Prostate gland (tissue), 2 donors: ENCODE measurements at places on chromosomes 11 and 22. TPM values are rescaled to one million over a fixed set of nuclear protein-coding genes. Genes with fewer than 3 reads are reported as not detected.
A peak's percentile ranks its signal among the peaks of the same experiment; 100 is the strongest.

The MPPED2 gene
- total RNA-seq: 28.4 TPM

The P2RY2 gene
- 3.5 TPM for total RNA-seq

The SCO2 gene
- total RNA-seq: 1.5 TPM

The SCARF2 gene
- total RNA-seq: 12.8 TPM

The LIF gene
- 0.40 TPM for total RNA-seq

The CYTH4 gene
- total RNA-seq: 4.7 TPM

The KRTAP5-11 gene
- not detected for total RNA-seq

The NLRP10 gene
- total RNA-seq: not detected

The SLC22A25 gene
- total RNA-seq: not detected

The RHOD gene
- total RNA-seq: 69.5 TPM

The CLMP gene
- 5.0 TPM for total RNA-seq

The SNX32 gene
- 0.91 TPM for total RNA-seq

The EWSR1 gene
- total RNA-seq: 181 TPM

The MS4A12 gene
- not detected for total RNA-seq

GRCh38 chr11:16326679-16327297, 29.6 kb downstream of the SOX6 start:
- no peak for DNase-seq

GRCh38 chr11:47337229-47337924, 15.1 kb downstream of the MYBPC3 start:
- no peak for DNase-seq

DNA sequence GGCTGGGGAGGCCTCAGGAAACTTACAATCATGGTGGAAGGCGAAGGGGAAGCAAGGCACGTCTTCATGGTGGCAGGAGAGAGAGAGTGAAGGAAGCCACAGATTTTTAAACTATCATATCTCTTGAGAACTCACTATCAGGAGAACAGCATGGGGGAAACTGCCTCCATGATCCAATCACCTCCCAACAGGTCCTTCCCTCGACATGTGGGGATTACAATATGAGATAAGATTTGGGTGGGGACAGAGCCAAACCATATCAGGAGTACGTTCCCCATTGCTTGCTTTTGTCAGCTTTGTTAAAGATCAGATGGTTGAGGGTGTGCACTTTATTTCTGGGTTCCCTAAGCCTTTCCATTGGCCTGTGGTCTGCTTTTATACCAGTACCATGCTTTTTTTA, 53.7 kb upstream of the E2F8 start:
- DNase-seq: no peak

GRCh38 chr11:27902981-27903624, 202.8 kb upstream of the BDNF start:
- no peak for DNase-seq

DNA sequence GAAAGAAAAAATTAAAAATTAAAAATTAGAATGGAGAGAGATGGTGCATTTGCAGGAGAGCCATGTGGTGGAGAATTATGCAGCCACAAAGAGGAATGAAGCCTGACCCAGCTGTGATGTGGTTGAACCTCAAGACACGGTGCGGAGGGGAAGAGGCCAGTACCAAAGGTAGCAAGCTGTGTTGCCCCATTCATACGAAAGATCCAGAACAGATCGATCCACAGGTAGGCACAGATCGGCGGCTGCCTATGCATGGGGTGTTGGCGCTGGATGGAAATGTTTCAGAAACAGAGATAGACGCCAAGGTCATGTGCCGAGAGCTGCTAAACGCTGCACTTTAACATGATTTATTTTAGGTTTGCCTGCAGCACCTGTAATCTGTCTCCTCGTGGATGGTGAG, 992.3 kb downstream of the BRD1 start:
- DNase-seq: no peak

DNA sequence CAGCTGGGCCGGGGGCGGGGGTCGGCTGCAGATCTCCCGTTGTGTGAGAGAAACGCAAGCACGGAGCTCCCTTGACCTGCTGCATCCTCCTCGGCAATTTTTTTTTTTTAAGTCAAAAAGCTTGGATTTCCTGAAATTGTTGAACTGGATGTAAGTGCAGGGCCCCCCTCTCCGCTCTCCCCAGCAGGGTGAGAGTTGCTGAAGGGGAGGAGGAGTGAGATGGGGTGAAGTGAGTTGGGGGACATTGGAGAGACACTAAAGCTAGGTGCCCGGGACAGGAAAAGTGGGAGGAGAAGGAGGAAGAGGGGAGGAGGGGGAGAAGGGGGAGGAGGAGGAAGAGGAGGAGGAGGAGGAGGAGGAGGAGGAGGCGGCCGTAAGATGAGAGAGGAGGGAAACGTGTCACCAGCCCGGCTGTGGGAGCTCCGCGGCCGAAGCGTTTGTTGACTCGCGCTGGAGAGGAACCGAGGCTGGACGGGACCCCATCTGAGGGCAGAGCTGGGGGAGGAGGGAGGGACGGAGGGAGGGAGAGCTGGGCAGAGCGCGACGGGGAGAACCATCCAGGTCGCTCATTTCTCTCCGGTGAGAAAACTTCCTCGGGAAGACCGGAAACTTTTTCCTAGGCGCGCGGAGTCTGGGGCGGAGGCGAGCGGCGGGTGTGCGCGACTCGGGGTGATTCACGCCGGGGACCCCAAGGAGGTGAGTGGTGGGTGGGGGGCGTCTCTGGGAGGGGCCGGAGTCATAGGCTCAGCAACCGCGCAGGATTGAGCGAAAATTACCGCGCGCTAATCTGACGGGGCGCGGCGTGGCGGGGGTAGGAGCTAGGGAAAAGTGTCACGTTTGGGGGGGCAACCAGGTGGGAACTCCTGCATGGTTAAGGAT, 80.2 kb downstream of the PRR5L start:
- DNase-seq: no peak

DNA sequence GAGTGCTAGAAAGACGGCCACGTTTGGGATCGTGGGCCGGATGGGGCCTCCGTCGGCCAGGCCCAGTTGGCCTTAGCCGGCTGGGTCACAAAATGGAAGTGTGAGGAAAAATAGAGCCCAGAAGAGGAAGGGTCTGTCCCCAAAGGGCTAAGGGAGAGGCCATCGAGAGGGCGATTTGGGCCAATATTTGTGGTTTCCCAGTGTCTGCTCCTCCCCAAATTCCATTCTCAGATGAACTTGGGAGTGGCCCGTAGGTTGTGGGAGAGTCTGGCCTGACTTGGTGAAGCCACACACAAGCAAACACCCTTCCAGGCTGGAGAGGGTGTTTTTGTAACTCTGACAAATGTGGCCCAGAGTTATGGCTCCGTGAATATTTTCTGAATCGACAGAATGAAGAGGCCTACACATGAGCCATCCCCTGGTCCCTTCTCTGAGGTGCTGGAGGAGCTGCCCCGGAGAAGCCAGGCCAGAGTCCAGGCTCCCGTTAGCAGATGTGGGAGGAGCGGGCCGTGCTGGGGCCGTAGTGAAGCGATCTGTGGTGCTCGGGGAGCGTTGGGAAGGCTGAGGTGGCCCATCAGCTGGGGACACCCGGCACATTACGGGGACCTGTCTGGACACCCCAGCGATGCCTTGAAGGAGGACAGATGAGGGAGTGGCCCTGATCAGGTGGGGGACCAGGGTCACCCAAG, 73.5 kb upstream of the PPARA start:
- peak; percentile 44 for DNase-seq

DNA sequence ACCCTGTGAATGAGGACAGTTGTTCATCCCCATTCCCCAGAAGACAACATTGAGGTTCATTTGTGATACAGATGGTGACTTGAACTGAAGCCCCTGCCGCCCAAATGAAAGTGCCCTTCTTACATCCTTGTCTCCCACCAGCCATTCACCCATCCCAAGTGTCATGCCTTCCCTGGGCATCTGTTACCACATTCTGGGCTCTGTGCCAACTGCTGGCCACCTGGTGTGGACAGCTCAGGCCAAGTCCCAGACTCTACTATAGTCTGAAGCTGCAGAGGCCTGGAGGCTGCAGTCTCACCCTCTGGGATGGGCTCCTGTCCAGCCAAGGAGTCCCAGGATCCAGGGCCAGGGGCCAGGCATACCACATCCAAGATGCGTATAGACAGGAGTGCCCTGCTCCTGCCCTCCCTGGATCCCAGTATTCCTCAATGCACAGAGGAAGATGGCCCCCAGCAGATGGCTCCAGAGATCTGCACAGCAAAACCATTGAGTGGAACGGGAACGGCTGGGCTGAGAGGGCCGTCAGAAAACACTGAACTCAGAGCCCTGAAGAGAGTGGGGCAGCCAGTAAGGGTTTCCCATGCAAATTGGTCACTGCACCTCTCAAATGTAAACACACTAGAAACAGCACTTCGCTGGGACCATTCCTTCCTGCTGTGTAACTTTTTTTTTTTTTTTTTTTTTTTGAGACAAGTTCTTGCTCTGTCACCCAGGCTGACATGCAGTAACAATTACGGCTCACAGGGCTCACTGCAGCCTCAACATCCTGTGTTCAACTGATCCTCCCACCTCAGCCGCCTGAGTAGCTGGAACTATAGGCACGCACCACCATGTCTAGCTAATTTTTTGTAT, 22.8 kb downstream of the ARRB1 start:
- peak; percentile 82 for DNase-seq

GRCh38 chr22:38873469-38874411, 1.7 kb upstream of the CBX6 start:
- no peak for DNase-seq

DNA sequence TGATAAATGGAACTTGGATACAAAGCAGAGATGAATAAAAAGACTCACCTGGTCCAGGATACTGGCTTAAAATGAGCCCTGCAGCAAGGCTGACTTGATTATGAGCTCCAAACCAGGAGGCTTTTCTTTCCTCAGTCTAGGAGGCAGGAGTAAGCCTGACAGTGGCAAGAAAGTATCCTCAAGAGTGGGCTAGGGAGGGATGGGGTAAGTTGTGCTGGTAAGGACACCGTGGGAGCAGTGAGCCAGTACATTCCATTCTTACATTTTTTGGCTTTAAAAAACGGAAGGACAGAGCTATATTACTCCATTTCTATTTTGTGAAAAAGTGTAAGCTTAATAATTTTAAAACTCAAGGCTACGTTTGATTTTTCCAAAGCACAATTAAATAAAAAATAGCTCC, 187.1 kb upstream of the DDI1 start:
- no peak for DNase-seq

DNA sequence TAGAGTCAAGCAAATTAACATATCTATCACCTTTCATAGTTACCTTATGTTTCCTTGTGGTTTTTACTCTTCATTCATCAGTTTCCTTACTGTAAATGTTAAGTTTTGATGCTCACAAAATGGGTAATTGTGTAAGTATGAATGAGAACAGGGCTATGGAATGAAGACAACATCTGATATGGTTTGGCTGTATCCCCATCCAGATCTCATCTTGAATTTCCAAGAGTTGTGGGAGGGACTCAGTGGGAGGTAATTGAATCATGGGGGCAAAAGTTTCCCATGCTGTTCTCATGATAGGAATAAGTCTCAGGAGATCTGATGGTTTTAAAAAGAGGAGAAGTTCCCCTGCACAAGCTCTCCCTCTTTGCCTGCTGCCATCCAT, 107.6 kb downstream of the CCDC34 start:
- no peak for DNase-seq

GRCh38 chr22:49188591-49188990, 639.1 kb downstream of the BRD1 start:
- no peak for DNase-seq

DNA sequence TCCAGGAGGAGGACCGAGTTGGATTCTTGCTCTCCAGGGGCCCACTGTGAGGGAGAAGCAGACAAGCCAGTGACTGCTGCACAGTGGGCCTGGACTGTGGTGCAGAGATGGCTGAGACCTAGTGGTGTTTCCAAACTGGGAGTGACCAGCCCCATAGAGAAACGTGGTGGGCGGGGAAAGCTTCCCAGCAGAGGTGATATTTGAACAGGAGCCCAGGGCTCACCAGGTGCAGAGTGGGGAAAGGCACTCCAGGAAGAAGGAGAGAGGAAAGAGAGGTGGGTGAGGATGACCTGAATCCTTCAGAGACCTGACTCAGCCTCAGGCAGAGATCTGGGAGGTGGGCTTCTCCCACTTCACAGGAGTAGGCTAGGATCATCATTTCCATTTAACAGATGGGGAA, 52.1 kb upstream of the RASD2 start:
- DNase-seq: no peak

GRCh38 chr11:61082931-61083531, 19.3 kb upstream of the CD5 start:
- no peak for DNase-seq

DNA sequence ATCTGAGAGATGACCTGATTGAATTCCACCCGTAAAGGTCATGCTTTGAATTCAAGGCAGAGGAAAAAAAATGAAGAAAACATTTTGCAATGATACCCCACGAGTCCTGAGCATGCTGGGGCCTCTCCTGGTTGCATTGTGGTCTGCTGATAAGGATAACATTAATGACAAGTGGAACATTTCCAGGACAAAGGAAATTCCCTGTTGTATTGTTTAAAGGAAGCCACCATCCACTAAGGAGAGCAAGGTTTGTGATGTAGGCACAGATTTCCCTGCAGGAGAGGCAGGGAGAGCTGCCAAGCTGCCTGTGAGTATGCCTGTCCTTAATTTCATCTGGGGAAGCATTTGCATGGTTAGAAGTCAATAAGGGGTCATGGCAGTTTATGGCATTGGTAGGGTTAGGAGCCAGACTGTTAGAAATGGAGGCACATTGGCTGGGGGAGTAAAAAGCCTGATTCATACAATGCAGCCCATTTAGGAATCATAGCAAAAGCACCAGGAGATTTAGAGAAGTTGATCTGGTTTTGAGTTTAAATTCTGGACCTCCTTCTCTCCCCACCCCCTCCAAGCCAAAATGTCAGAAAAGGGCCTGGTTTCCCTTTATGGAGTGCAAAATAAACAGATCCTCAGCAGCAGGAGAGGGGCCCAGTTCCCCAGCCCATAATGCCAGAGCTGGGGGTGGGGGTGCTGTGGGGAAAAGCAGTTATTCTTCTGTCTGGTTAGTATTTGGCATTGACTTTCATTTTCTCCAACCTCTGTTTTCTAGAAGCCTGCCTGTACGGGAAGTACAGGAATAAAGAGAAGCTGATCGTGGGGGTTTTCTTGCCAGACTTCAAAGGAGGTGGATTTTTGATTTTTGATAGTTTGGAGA, 22.1 kb downstream of the FLI1 start:
- DNase-seq: no peak

- no peak for DNase-seq
Measured at GRCh38 chr11:112628676-112629075, 332.5 kb upstream of the NCAM1 start.

GRCh38 chr11:123363556-123363955, 66.5 kb upstream of the GRAMD1B start:
- peak; percentile 11 for DNase-seq

GRCh38 chr22:49869086-49869830, 15.6 kb downstream of the ZBED4 start:
- no peak for DNase-seq

DNA sequence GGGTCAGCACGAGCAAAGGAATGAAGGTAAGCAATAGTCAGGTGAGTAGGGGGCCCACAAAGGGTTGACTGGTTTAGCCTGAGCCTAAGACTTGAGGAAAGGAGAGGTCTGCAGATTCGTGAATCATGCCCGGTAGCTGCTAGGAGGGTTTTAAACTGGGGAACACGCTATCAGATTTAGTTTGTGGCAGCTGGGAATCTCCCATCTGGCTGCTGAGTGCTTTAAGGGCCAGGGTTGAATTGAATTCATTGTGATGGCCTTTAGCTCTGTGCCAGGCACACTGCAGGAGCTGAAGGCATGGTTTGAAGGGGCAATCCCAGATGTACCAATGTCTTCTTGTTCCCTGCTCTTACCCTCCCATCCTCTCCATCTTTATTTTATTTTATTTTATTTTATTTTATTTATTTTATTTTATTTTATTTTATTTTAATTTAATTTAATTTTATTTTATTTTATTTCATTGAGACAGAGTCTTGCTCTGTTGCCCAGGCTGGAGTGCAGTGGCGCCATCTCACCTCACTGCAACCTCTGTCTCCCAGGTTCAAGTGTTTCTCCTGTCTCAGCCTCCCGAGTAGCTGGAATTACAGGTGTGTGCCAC, 1.9 kb upstream of the NECTIN1 start:
- DNase-seq: no peak
